ENCODE measurements at places on chromosomes 11 and 22.

GRCh38 chr11:134712228-134713145 is 300.4 kb upstream of the B3GAT1 start:
- DNase-seq = no peak

- DNase-seq = no peak
Observed at GRCh38 chr11:97607291-97608000, 1217.6 kb downstream of the JRKL start.

- no peak for DNase-seq
Observed at GRCh38 chr11:132894606-132895005, 637.7 kb downstream of the OPCML start.

DNA sequence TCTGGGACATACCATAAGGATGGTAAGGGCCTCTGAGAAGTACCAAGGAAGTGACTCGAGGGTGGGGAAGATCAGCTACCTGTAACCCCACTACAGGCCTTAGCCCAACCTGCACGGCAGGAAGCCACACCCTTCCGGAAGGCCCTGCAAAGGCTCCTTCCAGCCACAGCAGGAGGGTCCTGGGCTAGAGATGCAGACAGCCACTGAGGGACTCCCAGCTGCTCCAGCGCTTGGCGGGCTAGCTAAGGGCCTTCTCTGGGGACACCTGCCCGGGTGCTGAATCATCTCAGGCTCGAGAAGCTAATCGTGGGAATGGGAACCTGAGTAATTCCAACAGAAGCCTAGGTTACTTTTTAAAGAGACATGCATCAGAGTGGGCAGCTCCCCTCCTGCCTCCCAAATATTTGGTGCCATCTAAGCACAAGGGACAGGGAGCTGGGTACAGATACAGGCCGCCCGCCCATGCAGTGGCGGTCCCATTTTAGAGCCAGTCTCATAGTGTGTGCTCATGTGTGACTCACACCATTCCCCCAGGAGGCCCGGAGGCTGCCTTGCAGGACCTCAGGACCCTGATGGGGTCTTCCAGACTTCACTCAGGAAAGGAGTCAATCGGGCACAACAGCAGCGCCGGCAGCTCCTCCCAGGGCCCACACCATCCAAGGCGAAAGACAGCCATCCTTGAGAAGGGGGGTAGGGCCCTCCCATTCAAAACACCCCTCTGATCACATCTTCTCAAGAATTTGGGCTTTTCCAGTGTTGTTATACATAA is 8.0 kb downstream of the MYH9 start:
- DNase-seq = peak; percentile 51

- no peak for DNase-seq
Observed at GRCh38 chr11:3123305-3123704, 41.8 kb downstream of the OSBPL5 start.

DNA sequence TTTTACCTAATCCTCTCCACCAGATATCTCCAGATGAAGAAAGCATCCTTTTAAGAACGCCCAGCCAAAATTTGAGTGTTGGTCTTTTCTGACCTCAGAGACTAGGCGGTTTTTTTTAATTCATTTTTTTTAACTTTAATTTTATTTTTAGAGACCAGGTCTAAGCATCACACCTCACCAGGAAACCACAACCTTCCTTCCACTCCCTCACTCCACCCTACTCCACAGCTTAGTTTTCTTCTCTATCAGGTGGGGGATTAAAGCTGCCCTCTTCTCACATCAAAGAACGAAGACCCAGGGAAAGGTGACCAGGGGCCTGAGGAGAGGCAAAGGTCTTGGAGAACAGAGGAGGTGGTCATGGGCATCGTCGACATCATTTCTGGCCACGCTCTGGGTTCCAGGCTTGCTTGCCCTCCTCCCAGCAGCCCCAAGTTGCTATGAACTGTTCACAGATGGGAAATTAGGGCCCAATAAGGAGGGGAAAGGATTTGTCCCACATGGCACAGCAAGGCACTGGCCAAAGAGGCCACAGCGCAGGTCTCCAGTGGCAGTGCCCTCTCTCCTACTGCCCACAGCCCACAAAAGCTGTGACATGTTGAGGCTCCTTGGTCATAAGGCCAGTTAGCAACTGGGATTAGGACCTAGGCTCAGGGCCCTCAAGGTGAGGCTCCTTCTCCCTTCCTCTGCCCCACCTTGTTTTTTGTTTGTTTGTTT is 1.4 kb upstream of the PEX16 start:
- no peak for DNase-seq

- no peak for DNase-seq
Observed at GRCh38 chr11:116376547-116376946, 396.2 kb downstream of the BUD13 start.

GRCh38 chr22:48106715-48107259 is 1344.3 kb downstream of the TBC1D22A start:
- DNase-seq = no peak

DNA sequence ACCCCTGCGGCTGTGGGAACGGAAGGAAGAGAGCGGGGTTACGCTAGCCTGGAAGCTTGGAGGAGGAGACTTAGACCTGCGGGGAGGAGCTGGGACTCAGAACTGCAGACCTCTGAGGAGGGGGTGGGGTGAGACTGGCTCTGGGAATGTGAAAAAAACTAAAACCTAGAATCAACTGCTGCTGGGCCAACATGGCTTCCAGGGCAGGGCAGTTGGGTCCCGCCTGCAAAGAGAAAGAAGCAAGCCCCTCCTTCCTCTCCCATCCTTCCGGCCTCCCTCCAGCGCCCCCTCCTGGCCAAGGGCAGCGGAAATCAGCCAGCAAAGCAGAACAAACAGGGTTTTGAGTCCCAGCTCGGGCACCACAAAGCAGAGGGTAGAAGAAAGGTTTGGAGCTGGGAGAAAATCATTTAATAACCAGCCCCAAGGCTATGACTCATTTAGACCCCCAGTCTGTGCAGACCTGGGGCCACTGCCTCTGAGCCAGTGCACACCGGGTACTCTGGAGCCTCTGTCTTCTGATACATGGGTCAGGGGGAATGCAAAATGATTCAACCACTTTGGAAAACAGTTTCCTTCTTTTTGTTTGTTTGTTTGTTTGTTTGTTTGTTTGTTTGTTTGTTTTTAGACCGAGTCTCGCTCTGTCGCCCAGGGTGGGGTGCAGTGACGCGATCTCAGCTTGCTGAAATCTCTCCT is 7.3 kb upstream of the NCF4 start:
- DNase-seq = peak; percentile 87
